ENCODE measurements at places on chromosomes 1 and 21.

GRCh38 chr1:187999973-188000372, 1171.2 kb downstream of the PLA2G4A start:
- no peak for DNase-seq

- DNase-seq: no peak
Measured at GRCh38 chr1:145545055-145545454, 62.7 kb upstream of the GPR89A start.

GRCh38 chr1:116288201-116288598, 84.8 kb upstream of the ATP1A1 start:
- DNase-seq: no peak

DNA sequence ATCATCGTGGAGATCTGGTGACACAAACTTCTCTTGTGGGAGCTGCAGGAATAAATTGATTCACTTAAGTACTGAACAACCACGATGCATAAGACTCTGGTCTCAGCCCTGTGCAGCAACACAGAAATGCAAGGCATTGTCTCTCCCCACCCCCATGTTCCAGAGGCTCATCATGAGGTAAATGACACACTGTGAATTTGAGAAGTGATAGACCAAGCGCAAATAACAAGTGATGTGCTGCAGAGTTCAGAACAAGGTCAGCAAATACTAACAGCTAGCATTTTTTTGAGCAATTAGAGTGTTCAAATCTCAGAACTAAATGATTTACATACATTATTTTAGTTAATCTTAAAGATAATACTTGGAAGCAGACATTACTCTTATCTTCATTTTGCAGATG, 223.7 kb downstream of the SEC16B start:
- DNase-seq: no peak

DNA sequence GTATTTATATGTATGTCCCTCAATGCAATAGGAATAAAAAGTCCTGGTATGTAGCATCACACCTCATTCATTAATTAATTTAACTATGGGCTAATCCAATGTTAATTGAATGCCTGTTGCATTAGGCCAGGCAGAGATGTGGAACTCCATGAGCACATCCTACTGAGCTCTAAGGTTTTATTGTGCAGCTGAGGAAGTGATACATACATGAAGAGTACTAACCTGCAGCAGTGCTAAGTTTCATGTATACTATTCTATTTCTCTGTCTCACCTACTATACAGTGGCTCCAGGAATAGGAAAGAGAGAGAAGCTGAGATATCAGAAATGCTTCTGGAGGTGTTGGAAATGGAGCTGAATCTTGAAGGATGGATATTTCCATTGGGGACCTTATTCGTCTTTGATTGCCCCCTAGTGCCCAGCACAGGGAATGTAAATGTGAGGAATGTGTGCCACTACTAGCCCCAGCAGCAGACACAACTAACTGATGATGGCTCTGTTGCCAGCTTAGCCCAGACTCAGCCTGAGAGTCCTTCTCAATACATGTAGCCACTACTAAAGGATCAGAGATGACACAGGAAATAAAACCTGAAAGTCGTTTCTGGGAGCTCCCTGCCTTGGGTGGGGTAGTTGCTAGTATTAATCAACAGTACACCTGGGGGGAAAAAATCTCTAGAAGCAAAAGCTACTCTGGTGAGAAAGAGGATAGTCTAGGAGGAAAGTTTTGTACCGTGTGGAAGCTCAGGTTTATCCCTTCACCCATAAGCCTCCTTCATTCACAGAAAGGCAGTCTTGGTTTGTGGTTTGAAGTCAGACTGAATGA, 173.3 kb upstream of the FOXD3 start:
- peak; percentile 4 for DNase-seq

GRCh38 chr1:97920276-97920831, 480 bp downstream of the DPYD start:
- DNase-seq: no peak

- no peak for DNase-seq
Measured at GRCh38 chr1:9836632-9836960, 12.8 kb upstream of the CLSTN1 start.

DNA sequence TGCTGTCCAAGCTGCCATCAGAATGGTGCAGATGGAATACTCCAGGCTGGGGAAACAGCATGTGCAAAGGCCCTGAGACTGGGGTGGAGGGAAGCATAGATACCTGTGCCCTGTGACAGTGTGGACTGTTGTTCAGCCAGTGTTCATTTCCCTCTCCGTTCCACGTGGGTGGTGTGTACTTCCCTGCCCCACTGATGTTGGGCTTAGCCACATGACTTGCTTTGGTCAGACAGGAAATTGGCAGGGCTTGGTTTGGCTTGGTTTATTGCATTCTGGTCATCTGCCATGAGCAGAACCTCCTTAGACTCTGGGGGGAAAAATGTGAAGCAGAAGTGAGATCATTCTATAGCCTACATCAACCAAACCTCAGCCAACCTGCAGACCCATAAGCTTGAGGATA, 102.4 kb upstream of the IGSF21 start:
- no peak for DNase-seq

GRCh38 chr21:35232545-35233176, 183.6 kb upstream of the RUNX1 start:
- DNase-seq: no peak

- no peak for DNase-seq
Measured at GRCh38 chr1:234307726-234308125, 65.5 kb upstream of the COA6 start.

DNA sequence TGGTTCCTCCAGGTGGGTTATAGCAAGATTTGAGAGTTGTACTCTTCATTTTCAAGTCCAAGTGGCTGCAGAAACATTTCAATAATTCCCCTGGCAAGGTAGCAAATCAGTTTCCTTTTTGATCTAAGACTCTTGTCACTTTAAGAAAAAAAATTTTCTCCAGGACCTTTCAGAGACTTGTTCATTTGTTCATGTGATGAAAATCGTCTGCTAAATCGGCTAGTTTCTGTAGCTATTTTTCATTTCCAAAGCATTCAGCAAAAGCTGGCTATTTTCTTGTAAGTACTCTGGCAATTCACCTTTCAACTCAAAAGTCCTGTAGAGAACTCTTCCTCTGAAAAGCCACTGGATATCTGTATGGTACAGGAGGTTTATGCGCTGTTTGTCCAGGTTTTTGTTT, 93.5 kb downstream of the LTN1 start:
- no peak for DNase-seq

GRCh38 chr1:53060579-53060978, 1.4 kb upstream of the PODN start:
- DNase-seq: no peak

DNA sequence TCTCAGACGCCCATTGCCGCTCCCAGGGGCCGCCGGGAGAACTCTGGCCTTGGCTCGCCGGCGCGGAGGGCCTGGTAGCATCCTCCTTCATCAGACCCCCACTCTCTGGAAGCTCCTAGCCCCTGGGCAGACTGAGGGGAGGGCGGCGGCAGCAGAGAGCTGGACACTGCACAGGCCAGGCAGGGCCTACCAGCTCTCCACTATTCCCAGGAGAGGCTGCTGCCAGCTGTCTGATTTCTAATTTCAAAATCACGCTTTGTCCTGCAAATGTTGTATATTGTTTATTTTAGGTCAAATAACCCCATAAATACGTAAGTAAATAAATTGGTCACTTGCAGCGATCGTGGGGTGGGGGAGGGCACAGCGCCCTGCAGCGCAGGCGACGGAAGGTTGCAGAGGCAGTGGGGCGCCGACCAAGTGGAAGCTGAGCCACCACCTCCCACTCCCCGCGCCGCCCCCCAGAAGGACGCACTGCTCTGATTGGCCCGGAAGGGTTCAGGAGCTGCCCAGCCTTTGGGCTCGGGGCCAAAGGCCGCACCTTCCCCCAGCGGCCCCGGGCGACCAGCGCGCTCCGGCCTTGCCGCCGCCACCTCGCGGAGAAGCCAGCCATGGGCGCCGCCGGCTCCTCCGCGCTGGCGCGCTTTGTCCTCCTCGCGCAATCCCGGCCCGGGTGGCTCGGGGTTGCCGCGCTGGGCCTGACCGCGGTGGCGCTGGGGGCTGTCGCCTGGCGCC, at the start of gene MTARC1:
MTARC1 (plus strand) TSS at position 577 of the 732 bp plus-strand sequence; CDS start at position 609, 32 bp downstream.
- DNase-seq: peak; percentile 15

GRCh38 chr1:219461981-219462400, 150.9 kb downstream of the ZC3H11B start:
- DNase-seq: no peak

DNA sequence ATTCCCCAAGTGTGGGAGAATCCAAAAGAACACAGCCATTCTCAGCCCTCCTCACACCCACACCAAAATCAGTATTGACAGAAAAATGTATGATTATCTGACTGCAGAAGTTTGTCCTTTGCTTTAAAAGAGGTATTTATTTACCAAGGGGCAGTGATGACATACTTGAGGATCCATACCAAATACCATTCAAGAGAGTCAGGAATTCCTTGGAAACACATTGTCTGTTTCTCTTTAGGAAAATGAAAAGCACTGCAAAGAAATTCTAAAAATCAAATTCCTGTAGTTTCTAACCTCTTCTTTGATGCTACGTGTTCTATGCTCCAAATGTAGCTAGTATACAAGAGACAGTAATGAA, 509.6 kb upstream of the CXADR start:
- DNase-seq: no peak

- DNase-seq: no peak
Measured at GRCh38 chr1:11475748-11476147, 3.2 kb upstream of the DISP3 start.

DNA sequence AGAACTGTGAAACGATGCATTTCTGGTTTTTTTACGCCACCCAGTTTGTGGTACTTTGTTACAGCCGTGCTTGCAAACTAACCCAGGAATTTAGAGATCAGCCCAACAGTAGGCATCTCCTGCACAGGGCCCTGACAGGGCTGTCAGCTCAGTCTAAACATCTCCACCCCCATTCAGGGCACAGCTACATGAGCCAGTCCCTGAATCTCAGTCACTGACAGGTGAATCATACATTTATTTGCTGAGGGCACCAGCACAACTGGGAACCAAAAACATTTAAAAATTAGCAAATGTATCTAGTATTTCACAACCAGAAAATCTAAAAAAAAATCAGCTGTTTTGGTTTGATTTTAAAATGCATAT, 30.7 kb downstream of the PRDX6 start:
- no peak for DNase-seq

- DNase-seq: no peak
Measured at GRCh38 chr1:60924964-60925798, 157.2 kb upstream of the NFIA start.

- DNase-seq: no peak
Measured at GRCh38 chr1:78283691-78284090, 207.1 kb upstream of the PTGFR start.

- DNase-seq: no peak
Measured at GRCh38 chr1:102896286-102896685, 212.0 kb downstream of the COL11A1 start.

DNA sequence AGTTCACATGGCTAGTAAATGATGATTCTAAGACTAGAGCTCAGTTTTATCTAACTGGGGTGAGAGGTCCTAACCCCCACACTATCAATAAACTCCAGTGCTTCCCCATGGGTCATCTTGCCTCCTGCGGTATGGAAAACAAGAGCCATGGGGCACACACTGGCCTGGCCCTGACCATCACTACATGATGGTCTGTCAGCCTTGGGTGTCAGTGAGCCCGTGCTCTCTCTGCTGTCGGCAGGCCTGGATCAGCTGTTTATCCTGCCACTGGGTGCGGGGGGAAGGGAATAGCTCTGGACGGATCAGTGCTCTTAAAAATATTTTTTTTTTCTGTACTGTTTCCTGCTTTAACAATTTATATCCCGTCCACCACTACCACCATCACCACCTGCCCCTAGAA, 255.0 kb upstream of the ADGRL2 start:
- no peak for DNase-seq

GRCh38 chr1:241457421-241457820, 62.1 kb downstream of the FH start:
- no peak for DNase-seq

- no peak for DNase-seq
Measured at GRCh38 chr1:245621589-245621988, 466.8 kb downstream of the KIF26B start.

DNA sequence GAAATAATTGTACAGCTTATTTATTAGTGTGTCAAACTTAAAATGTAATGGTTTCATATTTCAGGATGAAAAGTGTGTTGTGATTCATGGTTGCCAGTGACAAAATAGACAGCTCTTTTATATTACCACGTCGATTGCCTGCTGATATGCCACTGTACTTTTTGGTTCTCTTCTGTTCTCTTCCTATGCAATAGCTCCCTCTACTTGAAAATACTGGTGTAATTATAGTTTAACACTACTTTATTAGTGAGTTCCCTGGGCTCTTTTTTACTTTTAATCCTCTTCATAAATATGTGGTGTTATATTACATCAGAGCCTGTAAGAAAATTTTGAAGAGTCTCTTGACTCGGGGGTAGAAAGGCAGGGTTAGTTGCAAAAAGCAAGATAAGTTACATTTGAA, 111.3 kb downstream of the PATJ start:
- DNase-seq: no peak

- no peak for DNase-seq
Measured at GRCh38 chr1:225820522-225821120, 10.7 kb downstream of the EPHX1 start.

GRCh38 chr1:11999236-11999635, 19.0 kb downstream of the MFN2 start:
- DNase-seq: no peak

- DNase-seq: no peak
Measured at GRCh38 chr1:36359383-36359782, 26.3 kb downstream of the STK40 start.

DNA sequence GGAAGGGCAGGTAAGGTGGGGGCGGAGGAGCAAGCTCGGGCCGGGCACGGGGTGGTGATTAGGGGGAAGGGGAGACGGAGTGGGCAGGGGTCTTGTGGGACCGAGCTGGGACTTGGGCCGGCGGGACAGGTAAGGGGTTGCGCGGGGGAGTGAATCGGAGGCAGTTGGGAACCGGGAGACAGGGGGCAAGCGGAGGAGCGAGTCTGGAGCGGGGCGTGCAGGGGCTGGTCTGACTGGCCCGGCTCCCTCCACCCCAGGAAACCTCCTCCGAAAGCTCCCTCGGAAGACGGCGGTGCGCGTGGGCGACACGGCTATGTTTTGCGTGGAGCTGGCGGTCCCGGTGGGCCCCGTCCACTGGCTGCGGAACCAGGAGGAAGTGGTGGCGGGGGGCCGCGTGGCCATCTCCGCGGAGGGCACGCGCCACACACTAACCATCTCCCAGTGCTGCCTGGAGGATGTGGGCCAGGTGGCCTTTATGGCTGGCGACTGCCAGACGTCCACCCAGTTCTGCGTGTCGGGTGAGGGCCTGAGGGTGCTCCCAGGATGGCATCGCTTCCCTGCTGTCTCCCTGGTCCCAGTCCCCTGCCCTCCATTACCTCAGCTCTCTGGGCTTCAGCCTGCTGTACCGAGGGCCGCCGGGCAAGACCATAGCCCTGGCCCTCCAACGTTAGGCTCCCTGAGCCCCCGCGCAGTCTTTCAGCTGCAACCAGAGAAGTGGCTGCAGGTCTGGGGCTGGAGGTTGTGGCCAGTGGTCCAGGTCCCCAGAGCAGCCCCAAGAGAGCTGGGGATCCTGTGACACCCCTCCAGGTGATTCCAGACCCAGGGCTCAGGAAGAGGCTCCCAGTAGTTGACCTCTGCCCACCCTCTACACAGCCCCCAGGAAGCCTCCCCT, 6.3 kb downstream of the OBSCN start:
- DNase-seq: no peak

GRCh38 chr1:27887215-27888021, 15.1 kb downstream of the THEMIS2 start:
- DNase-seq: no peak

- DNase-seq: no peak
Measured at GRCh38 chr1:151815716-151816327, 10.6 kb upstream of the LINGO4 start.

- no peak for DNase-seq
Measured at GRCh38 chr1:76690766-76691165, 176.5 kb upstream of the ST6GALNAC5 start.

Measured in activated naive CD4-positive, alpha-beta T cell treated with anti-CD3 and anti-CD28 coated beads, Interleukin-2, amount 50 U/mL, for 72 hours (primary cell).